ENCODE measurements at places on chromosomes 16 and 17. TPM values are rescaled to one million over a fixed set of nuclear protein-coding genes. Genes with fewer than 3 reads are reported as not detected.
A peak's percentile ranks its signal among the peaks of the same experiment; 100 is the strongest.

KIF22 gene
- total RNA-seq, result 18.9 TPM

DOC2B gene
- total RNA-seq, result 10.1 TPM

MC1R gene
- 4.4 TPM for total RNA-seq

KRTAP17-1 gene
- not detected for total RNA-seq

QRICH2 gene
- total RNA-seq, result 10.8 TPM

ENO3 gene
- 5.6 TPM for total RNA-seq

DNA sequence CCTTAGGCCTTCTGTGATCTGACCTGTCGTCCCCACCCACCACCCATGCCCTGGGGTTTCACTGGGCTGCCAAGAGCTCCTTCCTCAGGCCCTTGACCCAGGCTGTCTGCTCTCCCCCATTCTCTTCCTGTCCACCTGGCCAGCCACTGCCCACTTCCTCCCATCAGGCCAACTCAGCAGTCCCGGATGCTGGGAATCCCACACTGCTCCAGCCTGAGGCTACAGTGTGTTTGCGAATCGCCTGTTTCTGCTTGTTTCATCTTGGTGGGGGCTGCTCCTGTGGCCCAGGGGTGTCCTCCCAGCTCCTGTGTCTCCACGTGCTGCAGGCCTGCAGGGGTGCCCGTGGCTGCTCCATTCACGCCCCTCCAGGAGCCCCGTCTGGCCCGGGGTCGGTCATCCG, 839 bp upstream of the METRN start:
- H3K27ac ChIP-seq, result no peak overlapping the region
- H3K36me3 ChIP-seq, result no peaks in the 10 kb centered on the region
- no peaks in the 10 kb centered on the region for H3K27me3 ChIP-seq

GRCh38 chr17:58337210-58337599, 8.6 kb upstream of the TSPOAP1 start:
- H3K27ac ChIP-seq, result peak overlapping the region; percentile 81
- H3K4me1 ChIP-seq, result peaks cover 43% of the 10 kb centered on the region
- no peaks in the 10 kb centered on the region for H3K27me3 ChIP-seq
- no peak for DNase-seq

- H3K27me3 ChIP-seq, result no peaks in the 10 kb centered on the region
- peak overlapping the region; percentile 85 for H3K4me3 ChIP-seq
- no peaks in the 10 kb centered on the region for H3K36me3 ChIP-seq
- H3K4me1 ChIP-seq, result peaks cover 44% of the 10 kb centered on the region
- DNase-seq, result no peak
These were observed 483 bp downstream of the RPA1 start for GRCh38 chr17:1830288-1830687.

DNA sequence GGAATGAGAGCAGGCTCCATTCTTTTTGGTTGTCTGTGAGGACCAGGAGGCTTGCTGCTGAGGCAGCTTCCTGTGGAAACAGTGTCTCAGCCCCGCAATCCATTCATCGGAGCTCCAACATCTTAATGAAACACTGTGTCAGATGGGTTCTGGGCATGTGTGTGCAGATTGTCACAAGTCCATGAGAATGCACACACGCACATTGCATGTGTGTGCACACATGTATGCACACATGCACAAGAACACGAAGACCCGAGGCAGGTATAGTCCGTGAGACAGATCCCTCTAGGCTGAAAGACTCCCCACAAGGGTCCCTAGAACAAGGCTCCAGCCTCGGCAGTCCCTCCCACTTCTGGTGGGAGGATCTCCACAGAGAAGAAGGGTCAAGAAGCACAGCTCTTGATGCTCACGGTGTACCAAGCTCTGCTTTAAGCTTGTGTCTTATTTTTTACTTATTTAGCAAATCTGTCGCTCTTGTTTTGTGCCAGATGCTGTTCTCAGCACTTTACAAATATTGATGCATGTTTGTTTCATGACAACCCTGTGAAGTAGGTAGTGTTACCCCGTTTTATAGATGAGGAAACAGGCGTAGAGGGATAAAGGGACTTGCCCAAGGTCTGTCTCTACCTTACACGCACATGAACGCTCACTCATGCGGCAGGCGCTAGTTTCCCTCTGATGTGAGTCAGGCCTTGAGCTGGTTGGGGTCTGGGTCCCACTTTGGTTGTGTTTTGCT, 213.1 kb downstream of the SEC14L1 start:
- peaks cover 62% of the 10 kb centered on the region for H3K4me1 ChIP-seq
- no peaks in the 10 kb centered on the region for H3K36me3 ChIP-seq
- peak; percentile 88 for DNase-seq
- H3K27me3 ChIP-seq, result no peaks in the 10 kb centered on the region

GRCh38 chr17:13541032-13541480, 60.7 kb downstream of the HS3ST3A1 start:
- H3K4me1 ChIP-seq, result peaks cover 14% of the 10 kb centered on the region
- no peaks in the 10 kb centered on the region for H3K36me3 ChIP-seq
- H3K4me3 ChIP-seq, result no peak overlapping the region
- H3K27me3 ChIP-seq, result no peaks in the 10 kb centered on the region
- DNase-seq, result no peak

- no peak overlapping the region for H3K27ac ChIP-seq
- H3K36me3 ChIP-seq, result no peaks in the 10 kb centered on the region
- no peak for DNase-seq
- no peak overlapping the region for H3K4me3 ChIP-seq
- H3K4me1 ChIP-seq, result peaks cover 7% of the 10 kb centered on the region
- no peaks in the 10 kb centered on the region for H3K27me3 ChIP-seq
These were observed 77.4 kb upstream of the CCL2 start for GRCh38 chr17:34177642-34178041.

All from vagina (tissue), 2 donors.